NCI-H460 (cell line): ENCODE measurements at places on chromosomes 13 and 19. TPM values are rescaled to one million over a fixed set of nuclear protein-coding genes. Genes with fewer than 3 reads are reported as not detected.

GRCh38 chr13:112674412-112675365, 15.1 kb upstream of the ATP11A start:
- no peak for DNase-seq

GRCh38 chr19:52398081-52398441, 412 bp downstream of the ZNF528 start:
- DNase-seq = no peak

DNA sequence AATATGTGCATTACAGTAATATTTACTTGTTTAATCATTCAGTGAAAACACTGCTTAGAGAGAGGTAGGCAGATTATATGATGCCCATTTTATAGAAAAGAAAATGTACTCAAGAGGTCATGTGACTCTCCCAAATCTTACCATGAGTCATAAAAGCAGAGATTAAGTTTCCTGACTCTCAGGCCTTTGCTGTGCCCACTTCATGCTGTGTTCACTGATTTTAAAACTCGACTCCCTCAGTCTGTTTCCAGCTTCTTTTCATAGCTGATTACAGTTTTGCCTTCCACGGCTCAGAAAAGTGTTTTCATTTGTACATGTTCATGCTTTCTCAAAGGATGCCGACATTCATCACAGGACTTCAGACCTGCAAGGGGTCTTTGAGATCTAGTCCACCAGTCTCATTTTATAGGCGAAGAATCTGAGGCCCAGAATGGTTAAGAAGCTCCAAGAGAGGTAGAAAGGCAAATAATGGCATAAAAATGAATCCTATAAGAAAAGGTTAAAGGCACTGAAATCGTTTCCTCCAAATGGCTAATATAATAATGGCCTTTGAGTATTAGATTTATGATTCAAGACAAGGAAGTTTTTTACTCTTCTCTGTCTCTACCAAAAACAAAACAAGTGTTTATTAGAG, 9.0 kb upstream of the IPO5 start:
- DNase-seq = no peak

- DNase-seq = no peak
Measured at GRCh38 chr13:46953331-46953730, 56.5 kb upstream of the HTR2A start.

DNA sequence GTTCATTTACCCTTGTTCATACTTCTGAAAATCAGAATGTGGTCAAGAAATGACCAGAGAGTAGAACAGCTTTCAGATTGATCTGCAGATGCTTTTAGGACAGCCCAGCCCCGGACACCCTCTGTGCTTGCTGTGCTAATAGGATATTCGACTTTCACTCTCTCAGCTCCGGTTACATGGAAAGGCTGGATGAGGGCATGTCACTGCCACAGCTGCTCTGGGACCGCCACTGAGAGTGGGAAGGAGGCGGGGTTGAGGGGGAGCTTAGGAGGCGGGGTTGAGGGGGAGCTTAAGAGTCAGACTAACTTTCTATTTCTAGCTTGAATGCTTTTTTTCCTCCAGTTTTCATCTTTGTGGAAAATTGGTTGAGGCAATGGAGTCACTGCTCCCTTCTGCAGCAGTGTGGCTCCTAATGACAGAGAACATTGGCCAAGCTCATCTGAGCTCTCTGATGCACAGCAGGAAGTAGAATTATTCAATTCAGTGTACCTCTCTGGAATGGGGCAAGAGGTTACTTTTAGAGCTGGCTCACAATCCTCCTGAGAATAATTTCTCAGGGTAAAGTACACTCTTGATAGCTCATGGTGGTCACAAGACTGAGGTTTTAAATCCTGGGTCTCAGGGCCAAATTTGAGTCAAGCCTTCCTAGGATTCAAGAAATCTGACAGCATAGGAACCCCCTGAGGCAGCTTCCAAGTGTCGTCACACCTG, 74.6 kb upstream of the NPAS1 start:
- DNase-seq = no peak

The RGL3 gene
- total RNA-seq = 7.3 and 8.6 TPM in 2 replicates

The JUND gene
- total RNA-seq = 37.7 and 56.6 TPM in 2 replicates

The ZNF345 gene
- 1.9 and 2.6 TPM in 2 replicates for total RNA-seq

The CATSPERD gene
- total RNA-seq = not detected in 2 replicates

The RAB3D gene
- total RNA-seq = 10.7 and 12.3 TPM in 2 replicates
